ENCODE measurements at places on chromosomes 3 and 15. TPM values are rescaled to one million over a fixed set of nuclear protein-coding genes. Genes with fewer than 3 reads are reported as not detected.

- peak; percentile 30 for DNase-seq
Measured at GRCh38 chr3:183884097-183884426, 618 bp downstream of the PARL start.

FAIM gene
- 3.1 TPM for total RNA-seq

DNA sequence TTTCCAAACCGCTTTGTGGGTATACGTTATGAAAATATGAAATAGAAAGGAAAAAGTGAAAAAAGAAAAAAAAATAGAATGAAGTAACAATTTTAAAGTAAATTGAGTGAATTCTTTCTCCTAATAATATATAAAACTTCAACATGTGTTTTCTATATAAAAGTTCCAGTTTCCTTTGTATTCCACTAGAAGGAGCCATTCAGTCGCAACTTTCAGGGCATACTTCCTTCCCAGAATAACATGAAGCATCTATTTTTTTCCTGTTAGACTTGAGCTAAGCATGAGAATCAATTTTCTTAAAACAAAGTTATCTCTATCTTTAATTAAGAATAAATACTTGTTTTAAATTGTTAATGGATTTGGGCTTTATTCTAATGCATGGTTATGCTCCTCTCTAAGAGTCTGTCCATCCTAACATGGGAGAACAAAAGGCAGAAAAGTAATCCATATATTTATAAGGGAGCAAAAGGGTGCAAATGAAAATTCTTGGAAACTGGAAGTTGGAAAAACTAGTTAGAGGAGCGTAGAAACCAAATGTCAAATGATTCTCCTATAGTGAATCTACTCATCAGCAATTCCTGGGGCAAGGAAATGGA lies 16.0 kb upstream of the VGLL3 start:
- no peak for DNase-seq

DNA sequence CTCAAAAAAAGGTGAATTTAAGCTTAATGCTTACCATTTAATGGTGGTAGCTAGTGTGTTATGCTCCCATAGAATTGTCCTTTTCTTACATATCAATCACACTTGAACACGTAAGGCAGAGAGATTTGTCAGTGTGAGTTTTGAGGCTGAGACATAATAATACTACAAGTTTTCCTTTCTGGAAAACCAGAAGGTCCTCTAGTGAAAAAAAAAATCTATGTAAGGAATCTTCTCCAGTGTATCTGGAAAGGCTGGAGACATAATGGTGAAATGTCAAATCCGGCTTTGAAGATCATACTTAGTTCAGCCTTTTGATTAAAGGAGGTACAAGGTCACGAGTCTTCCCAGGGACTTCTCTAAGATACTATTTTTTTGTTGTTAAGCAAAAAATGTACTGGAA lies 3.4 kb downstream of the TSC22D2 start:
- DNase-seq: peak; percentile 2

Data from OCI-LY7 (cell line).